LHCN-M2 (cell line): ENCODE measurements at places on chromosomes 5 and 9.

- DNase-seq = peak; percentile 14
Observed at GRCh38 chr5:122907276-122907675, 61.9 kb downstream of the SNX24 start.

DNA sequence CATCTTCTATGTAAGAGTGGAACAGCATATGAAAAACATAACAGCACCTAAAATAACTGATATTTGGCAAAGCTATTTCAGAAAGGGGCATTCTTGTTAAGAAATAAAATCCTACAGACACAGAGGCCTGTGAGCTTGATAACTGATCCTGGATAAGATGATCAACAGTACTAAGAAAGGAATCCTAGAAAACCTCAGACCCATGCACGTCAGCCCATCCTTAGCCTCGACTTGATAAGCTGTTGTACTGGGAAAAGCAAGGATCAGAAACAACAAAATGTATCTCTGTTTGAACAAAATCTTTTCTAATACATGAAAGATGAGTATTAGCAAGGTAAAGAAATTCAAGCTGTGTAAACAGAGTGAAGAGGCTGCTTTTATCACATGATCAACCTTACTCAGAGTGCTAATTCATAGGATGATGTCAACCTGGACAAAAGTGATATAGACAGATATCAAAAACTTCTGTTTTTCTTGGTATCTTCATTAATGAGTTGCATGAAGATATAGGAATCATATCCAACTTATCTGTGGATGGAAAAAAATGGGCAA, 15.2 kb downstream of the LIFR start:
- no peak for DNase-seq

DNA sequence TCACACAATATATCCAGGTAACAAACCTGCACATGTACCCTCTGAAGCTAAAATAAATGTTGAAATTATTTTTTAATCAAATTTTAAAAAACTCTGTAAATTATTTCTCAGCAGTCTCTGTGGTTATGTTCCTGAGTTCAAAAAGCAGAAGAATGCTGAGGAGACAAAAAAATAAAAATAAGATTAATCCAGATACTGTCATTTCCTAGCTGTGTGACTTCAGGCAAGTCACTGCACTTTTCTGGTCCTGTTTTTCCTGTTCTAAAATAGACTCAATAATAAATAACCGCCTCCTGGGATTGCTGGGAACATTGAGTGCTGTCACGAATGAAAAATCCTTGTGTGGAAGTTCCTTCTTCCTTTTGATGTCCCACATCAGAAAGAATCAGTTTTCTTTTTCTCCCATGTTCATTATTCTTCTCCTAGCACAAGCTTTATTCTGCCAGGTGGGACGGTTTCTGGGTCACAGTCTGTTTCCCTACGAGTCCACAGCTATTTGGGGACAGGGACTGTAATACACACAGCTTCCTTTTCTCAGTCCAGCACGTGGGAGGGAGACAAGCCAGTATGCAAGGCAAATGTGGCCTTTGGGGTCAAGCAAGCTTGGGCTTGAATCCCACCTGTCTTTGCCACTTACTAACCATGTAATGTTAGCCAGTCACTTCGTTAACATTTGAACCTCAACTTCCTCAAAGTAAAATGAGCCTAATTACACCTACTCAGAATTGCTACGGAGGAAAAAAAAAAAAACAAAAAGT, 156.9 kb downstream of the TRIM32 start:
- peak; percentile 32 for DNase-seq

DNA sequence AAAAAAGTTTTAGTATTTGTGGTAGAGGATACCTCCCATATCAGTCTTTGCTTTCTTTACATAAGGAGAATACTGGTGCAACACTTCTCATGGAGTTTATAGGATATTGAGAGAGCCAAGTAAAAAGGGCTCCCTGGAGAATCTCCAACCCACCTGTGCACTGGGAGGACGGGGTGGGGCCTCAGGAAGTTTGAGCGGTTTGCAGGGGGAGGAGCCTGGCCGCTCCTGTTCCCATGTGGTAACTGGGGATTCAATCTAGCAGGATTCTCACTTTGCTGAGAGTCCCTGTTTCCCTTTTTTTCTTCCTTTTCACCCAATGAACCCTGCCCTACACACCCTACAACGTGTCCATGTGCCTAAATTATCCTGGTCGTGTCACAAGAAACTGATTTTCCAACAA, 82.8 kb downstream of the APTX start:
- DNase-seq = no peak

GRCh38 chr9:123637606-123637944, 281.6 kb downstream of the CRB2 start:
- no peak for DNase-seq
